ENCODE measurements at places on chromosomes 6 and 20. TPM values are rescaled to one million over a fixed set of nuclear protein-coding genes. Genes with fewer than 3 reads are reported as not detected.

DNA sequence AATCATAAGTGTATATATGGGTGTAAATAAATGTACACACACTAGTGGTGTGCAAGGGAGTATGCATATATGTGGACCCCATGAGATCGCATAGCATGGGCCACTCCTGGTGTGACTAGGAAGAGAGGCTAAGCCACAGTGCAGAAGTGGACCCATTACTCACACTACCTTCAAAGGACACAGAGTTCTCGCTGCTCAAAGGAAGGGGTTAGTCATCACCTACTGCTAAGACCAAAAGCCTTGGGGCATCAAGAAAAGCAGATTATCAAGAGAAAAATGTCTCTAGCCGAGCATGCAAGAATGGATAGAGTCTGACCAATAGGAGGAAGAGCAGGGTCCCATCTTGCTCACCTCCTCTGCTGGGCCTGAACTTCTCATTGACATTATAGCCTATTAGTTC is 195.5 kb downstream of the MAFB start:
- no peak for DNase-seq

DNA sequence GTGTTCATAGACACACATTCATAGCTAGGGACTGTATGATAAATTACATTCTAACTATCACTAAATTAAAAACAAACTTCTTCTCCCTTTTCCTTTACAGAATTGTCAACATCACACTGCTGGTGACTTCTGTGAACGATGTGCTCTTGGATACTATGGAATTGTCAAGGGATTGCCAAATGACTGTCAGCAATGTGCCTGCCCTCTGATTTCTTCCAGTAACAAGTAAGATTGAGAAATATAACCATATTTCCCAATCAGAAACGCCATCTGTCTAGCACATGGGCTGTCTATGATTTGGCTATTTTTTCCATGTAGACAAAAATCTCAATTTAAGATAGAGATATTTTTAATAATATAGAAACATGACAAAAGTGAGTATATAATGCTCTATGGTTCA is 367.7 kb downstream of the ARHGAP18 start:
- DNase-seq = no peak

Gene KIAA0408
- 27.3 TPM for total RNA-seq

GRCh38 chr6:116801971-116802370 is 26.9 kb downstream of the GPRC6A start:
- no peak for DNase-seq

DNA sequence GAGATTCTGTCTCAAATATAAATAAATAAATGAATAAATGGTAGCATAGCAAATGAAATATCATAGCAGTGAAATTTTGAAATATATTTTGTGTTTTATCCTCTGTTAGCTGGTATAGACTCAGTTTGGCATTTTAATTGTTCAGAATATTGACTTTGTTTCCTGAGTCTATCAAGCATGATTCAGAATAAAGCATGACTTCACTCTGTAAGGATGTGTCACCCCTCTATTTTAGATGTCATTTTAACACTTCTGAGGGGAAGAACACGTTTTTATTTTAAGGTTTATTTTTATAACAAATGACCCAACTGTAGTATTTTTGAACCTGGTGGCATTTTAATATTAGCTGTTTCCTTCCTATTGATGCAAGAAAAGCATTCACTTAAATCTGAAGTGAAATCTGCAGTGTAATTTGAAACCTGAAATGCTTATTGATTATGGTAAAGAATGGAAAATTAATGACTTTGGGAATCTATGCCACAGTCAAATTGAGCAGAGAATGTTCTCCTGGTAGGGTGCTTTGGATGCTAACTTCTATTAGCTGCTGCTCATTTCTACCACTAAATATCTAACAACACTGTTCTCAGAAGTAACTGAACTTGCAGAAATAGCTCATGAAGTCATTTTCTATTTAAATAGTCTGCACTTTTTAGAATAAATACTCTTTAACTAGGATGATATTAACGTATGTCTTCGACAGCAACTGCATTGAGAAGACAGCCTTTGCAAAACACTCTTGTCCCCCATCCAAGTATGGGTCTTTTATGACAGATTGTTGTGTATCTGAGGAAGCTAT is 114.2 kb downstream of the SOX4 start:
- DNase-seq = no peak

DNA sequence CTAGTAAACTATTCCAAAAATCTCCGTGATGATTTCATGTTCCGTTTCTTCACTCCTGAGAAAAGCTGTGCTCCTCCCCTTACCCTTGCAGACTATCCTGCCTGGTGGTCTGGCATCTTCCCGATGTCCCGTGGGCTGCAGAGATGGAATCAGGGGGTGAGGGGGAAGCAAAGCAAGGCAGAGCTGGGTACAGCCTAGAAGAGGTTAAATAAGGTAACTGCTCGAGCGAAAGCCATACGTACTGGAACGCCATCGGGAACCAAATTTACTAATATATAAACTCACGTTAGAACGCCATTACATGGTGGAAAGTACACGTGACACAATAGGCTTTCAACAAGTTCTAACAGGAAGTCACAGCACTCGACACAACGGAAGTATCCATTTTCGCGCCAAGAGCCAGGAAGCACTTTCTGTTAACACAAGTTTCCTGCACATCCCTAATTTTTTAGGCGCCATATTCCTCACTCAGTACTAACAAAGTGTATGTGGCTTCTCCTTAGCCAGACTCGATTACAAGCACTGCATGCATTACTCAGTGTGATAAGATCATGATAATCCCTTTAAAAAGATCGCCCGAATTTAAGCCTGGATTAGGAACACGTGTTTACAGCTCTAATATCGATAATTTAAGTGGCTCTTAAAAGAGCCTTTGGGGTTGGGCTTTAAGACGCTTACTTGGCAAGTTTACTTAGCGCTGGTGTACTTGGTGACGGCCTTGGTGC is 101.6 kb upstream of the PRSS16 start:
- peak; percentile 94 for DNase-seq

GRCh38 chr6:28335040-28335563 is 846 bp downstream of the ZSCAN31 start:
- no peak for DNase-seq
